ENCODE measurements at places on chromosomes 5 and 9.

DNA sequence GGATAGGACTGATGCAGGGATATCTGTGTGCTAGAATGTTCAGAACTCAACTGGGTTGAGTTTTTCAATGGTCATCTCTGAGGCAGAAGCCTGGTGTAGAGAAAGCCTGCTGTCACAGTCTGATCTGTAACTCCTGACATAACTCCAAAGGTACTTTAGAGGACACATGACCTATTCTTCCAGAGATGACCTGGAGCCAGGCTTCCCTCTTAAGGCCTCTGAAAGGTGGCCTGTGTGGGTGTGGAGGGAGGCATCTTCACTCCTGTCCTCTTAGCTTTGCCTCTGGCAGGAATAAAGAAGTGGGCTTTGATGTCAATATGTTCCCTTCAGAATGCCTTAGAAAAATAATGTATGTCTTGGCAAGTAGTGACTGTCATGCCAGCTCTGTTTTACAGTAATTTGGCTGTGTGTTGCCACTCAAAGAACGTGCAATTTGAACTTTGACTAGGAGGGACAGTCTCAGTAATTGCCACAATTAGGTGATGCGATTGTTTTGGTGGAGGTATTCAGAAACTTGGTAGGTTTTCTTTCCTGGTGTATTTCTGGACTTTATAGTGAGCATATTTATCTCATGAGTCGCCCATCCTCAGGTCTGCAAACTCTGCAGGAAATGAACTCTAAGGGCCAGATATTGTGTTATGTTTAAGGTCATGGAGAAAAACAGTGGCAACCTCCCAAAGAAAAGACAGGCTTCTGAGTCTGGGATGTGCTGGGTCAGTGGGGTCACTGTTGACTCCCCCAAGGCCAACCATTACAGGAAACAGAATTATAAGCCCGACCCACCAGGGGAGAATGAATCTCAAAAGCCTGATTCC is 3.2 kb upstream of the C5orf63 start:
- no peak for DNase-seq

GRCh38 chr9:92616655-92617111 is 53.2 kb downstream of the IPPK start:
- DNase-seq = no peak

DNA sequence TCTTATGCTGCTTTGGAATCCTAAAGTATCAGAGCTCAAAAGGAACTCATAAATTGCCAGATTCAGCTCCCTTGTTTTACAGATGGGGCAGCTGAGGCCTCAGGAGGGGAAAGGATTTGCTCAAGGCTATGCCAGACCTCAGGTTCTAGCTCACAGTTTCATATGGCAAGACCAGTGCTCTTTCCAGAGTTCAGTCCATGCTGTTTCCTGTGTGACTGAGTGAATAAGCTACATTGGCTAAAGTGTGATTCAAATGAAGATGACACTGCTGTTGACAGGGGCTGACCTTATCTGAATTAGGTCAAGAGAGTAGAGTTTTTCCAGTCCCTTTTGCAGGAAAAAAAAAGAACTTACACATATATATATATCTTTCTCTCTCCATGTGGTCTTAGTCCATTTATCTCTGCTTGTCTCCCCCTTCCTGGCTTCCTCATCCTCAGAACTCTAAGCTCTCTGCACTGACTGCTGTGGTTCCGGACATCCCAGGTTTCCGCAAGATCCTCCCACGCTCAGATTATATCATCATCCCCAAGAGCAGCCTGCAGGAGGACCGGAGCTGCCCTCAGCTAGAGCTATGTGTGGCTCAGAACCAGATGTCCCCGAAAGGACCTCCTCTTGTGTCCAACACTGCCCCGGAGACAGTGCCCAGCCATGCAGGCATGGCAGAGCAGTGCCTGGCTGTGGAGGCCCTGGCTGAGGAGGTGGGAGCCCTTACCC is 9.3 kb downstream of the HMGXB3 start:
- no peak for DNase-seq

DNA sequence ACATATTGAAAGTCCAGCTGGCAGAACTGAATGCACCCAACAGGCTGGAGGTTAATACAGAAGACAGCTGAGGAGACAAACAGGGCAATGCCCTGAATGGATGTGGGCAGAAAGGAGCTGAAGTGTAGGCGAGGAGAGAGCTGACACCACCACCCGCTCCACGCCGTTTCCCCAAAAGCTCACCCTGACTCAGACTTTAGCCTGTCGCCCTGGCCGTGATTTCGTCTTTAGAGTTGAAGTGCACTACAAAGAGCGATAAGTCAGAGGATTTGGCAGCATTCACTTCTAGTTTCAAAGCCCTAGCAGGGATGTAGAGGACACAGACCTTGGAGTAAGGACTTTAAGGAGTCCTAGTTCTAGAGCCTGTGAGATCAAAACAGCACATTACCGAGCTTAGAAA is 2.2 kb upstream of the ERAP1 start:
- DNase-seq = no peak

DNA sequence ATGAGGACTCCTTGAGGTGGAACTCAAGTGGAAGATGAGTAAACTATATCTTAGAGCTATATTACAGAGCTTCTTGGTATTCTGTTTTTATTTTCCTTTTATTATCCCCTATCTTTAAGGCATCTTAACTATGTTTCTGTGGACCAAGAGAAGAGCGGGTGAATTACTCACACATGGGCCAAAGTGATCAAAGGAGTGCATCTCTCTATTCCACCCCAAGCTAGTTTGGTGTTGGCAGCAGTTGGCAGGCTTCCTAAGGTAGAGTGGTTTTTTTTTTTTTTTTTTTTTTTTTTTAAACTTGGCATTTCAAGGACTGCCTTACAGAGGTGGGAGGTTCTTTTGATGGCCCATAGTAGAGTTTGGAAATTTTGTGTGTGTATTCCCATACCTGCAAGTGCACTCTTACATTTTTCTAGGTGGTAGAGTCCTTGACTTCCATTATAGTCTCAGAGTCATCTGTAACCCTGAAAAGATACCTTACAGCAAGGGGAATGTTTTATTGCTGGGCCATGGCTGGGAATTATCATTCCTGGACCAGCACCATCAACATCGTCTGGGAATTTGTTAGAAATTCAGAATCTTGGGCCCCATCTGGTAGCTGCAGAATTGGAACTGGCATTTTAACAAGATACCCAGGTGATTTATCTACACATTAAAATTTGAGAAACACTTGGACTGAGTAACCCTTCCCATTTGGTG is 51.0 kb downstream of the ARHGAP26 start:
- no peak for DNase-seq

DNA sequence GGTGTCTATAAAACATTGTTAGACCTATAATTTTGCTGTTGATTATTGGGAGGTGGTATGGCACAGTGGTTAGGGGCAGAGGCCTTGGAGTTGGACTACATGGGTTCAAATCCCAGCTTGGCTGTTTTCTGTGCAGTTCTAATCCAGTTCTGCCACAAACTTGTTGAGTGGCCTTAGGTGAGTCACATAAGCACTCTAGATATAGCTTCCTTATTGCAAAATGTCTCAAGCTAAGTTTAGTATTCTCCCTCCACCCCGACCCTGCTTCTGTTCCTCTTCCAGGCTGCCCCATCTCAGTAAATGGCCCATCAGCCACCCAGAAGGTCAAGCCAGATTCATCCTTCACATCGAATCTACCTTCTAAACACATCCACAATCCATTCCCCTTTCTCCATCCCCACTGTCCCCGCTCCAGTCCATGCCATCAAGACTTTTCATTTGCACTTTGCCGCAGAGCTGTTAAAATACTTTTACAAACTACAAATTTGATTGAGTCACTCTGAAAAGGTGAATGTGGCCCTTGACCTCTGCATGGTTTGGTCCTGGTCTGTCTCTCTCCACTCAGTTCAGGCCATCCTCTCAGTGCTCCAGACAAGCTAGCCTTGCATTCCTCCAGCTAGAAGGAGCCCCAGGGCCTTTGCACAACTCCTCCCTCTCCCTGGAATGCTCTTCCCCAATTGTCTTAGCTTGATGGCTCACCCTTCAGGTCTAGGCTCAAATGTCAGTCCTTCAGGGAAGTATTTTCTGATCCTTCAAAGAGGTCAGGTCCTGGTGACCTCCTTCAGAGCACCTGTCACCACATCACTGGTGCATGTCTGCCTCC is 10.0 kb upstream of the HDHD3 start:
- DNase-seq = peak; percentile 60

DNA sequence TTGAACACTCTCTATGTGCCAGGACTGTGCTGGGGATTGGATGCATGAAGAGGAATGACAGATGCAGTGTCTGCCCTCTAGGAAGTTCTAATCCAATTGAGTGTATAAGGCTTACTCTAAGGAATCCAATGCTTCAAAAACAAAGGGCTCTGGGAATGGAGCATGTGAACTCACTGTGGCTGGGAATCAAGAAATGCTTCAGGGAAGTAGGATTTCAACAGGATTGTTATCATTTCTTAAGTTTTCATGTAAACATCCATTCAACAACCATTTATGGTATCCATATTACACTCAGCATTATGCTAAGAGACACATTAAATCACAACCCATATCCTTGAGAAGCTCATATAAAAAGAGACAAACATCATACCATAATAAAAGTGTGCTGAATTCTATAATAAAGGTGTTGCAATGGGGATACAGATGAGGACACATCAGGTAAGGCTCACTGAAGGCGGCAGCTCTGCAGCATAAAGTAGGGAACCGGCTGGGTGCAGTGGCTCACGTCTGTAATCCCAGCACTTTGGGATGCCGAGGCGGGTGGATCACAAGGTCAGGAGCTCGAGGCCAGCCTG is 11.3 kb downstream of the SIL1 start:
- DNase-seq = no peak

GRCh38 chr5:98031926-98032325 is 741.5 kb upstream of the RGMB start:
- no peak for DNase-seq

DNA sequence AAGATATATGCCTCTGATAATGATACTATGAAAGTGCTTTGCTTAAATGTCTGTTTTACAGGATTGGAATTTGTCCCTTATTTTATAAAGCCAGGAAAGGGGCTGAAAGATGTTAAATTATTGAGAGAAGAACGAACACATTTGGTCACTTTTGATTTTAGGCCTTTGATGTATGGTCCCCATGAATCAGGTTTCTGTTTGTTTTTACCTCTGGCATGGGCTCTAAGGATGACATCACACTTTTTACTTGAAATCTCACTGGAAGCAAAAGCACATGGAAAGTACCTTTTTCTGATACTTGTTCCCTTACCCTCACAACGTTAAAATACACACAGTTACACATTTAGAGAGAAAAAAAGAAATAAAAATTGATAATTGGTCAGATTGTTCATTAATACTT is 6.9 kb downstream of the OTULIN start:
- no peak for DNase-seq

DNA sequence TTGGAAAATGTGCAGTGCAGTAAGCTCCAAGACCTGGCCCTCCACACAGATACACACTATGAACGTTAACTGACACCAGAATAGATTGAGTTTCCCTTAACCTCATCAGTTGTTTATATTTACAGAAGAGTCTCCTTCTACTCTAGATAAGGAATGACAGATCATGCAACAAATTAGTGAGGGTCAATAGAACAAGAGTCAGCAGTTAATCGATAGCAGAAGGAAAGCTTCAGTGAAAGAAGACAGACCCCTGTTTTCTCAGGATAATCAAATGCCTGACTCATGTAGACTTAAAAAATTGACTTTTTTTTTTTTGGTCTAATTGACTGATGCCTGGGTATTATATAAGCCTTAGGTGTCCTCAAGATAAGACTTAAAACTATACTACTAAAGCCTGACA is 179.9 kb downstream of the DTWD2 start:
- no peak for DNase-seq

DNA sequence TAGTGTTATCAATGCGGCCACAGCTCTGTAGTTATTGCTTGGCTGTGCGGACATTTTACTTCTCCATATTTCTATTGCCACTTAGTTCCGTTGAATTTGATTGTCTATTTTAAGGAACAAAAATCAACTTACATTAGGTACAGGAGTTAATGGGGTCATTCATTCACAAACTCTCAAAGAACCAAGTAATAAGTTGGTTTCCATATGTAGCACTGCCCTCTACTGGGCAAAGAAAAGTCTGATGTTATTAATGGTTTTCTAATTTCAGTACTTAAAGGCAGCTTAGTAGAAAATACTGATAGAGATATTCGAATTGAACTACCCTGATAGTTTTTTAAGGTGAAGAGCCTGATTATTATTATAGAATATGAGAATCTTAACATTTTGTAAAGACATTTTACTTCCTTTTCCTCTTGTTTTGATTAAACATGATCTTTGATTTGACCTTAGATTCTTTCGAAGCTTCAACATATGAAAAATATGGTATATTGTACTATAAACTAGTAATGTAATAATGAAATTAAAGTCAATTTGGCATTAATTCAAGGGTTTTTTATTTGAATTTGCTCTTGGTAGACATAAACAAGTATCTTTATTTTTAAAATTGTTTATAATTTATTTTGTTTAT is 119.5 kb upstream of the CTNND2 start:
- peak; percentile 56 for DNase-seq

- DNase-seq = no peak
Observed at GRCh38 chr5:11385901-11386293, 518.3 kb downstream of the CTNND2 start.

DNA sequence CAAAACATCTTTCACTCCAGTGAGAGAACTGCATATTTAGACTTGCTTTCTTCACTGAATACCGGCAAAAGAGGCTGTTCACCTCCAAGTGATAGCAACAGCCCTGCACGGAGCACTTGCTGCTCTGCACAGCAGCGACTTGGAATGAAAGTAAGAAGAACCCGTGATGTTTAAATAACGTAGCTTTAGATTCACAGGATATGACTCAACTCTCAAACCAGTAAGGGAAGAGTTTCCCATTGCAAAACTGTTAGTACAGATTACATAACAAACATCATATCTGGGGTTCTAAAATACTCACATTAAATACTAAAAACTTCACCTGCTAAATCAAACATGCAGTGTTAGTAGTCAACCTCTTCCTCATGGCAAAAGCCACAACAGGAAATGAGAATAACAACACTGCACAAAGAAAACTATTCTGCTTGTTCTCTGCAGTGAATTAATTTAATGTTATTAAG is 203.4 kb downstream of the MCTP1 start:
- DNase-seq = peak; percentile 94

- DNase-seq = peak; percentile 61
Observed at GRCh38 chr5:122515709-122516431, 203.8 kb downstream of the SNCAIP start.

DNA sequence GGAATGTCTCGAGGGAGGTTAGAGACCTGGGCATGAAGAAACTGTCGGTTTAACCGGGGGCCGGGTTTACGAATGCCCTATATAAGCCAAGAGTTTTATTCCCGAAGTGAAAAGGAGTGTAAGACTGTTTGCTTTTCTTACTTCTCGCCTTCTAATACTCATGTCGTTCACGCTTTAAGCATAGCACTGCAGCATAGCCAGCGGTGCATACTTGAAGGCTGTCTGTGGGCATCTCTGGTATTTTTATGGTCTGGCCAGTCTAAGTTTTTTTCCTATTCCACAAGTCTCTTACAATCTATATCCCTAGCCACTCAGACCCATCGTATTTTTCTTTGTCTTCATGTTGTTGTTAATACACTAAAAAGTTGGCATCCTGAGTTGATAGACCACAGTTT is 1.2 kb downstream of the UHRF2 start:
- peak; percentile 58 for DNase-seq

Data from NB4 (cell line).